Kasumi-1 (cell line): ENCODE measurements at places on chromosomes 5 and 9.

DNA sequence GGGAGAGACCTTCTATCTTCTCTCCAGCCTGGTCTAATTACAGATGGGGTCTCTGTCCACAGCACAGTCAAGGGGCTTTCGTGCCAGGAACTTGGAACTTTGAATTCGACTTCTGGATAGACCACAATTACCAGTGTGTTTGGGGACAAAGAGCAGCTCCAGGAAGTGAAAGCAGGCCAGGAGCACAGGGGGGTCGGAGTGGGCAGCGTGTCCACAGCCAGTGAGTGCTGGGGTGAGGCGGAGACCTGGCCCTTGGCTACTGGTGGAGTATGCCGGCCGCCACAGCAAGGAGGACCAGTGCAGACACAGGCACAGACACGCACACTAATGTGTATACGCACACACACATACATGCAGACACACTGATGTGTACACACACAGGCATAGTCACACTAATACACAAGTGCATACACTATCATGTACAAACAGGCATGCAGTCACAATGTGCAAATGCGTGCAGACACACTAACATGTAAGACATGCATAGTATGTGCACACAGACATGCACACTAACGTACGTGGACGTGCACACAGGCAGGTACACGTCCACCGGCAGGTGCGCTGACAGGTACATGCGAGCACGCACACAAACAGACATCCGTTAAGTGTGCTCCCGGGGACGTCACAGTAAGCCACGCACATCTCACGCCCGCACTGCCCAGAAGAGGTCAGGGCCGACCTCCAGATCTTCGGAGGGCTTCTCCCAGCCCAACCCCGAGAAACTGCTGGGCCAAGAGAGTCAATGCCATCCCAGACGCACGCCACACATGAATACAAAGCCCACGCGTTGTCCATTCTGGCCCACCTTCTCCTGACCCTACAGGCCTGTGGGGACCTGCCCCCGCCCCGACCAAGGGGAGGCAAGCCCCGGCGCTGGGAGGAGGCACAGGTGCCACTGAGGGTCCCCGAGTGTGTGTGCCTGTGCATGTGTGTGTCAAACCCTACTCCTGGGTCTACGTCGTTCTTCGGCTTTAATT is 46.5 kb downstream of the NKD2 start:
- no peak for DNase-seq

GRCh38 chr5:51995773-51996306 is 612.6 kb downstream of the ISL1 start:
- no peak for DNase-seq

DNA sequence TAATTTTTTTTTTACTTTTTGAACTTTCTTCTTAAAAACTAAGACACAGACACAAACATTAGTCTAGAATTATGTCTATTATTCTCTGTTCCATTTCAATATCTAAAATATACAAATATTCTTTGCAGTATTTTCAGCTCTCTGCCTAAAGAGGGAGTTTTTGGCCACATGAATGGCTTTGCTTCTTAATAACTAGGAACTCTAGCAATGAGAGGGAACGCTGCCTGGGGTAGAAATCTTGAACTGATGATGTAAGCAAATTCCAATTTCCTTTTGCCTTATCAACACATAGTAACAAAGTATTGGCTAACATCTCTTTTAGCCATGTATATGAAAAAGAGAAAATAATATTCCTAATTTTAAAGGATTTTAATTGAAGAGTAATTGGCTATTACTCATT is 51.9 kb downstream of the SLC25A46 start:
- DNase-seq = peak; percentile 7

GRCh38 chr9:123394291-123395235 is 38.6 kb downstream of the CRB2 start:
- no peak for DNase-seq

- DNase-seq = no peak
These were observed 1000.6 kb upstream of the DMAC1 start for GRCh38 chr9:8800196-8800595.

DNA sequence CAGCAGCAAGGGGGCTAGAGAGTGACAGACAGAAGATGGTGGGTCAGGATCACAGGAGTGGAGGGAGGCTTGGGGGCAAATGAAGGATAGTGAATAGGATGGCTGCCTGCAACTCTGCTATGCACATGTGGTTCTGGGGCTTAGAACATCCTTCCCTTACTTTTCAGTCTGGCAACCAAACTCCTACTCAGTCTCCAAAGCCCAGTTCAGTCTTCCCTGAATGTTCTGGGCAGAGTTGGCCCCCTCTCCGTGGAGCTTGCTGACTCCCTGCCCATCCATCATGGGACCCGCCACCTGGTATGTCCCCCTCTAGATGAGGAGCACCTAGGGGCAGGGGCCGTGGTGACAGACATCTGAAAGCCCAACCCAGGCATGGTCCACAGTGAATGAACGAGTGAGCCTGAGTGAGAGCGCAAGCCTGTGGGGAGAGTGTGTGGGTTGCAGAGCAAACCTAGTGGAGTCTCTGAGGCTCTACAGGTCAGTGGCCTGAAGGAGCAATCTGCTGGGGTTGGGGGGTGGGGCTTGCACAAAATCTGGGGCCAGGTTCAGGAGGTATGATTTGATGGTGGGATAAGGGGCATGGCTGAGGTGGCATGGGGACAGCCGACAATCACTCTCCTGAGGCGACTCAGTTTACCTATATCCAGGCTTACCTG is 180.6 kb downstream of the FGF18 start:
- DNase-seq = no peak

DNA sequence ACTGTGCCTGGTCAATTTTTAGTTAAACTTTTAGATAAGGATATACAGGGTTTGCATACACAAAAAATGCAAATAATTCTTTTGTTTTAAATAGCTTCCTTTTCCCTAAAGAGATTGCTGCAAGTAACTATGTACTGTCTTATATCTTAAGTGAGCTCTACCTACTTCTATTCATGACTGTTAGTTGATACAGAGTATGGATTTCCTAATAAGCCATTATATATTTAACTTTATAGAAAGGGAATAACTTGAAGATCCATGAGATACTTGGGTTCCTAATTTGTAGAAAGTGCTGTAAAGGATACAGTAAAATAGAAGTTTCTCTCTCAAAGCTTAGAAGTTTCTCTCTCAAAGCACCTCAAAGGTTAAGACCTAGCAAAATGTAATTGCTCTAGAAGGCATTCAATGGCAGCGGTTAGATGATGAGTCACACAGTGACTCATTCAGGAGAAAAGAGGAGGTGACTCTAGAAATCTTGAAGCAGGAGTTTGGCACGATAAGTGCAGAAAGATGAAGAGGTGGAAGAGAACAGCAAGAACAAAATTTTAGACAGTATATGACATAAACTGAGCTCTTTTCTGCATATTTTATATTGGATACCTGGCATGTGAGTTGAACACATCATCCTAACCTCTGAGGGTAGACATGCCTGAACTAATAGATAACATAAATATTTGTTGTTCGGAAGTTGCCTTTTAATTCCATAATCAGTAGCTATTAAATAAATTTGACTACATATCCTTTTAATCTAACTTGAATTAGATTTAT is 5.5 kb upstream of the DNAJC21 start:
- peak; percentile 72 for DNase-seq

GRCh38 chr9:105503881-105504280 is 54.0 kb upstream of the FKTN start:
- DNase-seq = no peak

- DNase-seq = no peak
These were observed 107.9 kb upstream of the FREM1 start for GRCh38 chr9:15018096-15018637.

- no peak for DNase-seq
These were observed 395.4 kb downstream of the ARRDC3 start for GRCh38 chr5:90987726-90988125.

DNA sequence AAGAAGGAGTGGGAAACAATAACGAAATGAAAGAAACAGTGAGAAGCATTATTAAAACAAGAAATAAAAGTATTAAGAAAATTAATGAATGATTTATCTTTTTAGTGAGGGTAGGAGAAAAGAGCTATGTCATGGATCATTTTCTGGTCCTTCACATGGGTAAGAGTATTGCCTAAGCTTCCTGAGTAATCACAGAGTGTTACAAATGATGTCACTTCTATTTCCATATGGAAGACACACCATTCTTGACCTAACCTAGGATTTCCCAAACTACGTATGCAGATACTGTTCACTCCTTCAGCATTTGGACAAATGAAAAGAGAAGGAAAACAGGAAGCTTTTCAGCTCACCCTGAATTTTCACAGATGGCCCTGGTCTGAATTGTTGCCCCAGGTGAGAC is 3.3 kb upstream of the TSLP start:
- no peak for DNase-seq

- no peak for DNase-seq
These were observed 42.2 kb downstream of the COL5A1 start for GRCh38 chr9:134683714-134684374.

GRCh38 chr9:115712981-115713380 is 440.6 kb upstream of the PAPPA start:
- DNase-seq = no peak

- peak; percentile 78 for DNase-seq
These were observed 122.6 kb upstream of the KLF4 start for GRCh38 chr9:107612136-107612535.

DNA sequence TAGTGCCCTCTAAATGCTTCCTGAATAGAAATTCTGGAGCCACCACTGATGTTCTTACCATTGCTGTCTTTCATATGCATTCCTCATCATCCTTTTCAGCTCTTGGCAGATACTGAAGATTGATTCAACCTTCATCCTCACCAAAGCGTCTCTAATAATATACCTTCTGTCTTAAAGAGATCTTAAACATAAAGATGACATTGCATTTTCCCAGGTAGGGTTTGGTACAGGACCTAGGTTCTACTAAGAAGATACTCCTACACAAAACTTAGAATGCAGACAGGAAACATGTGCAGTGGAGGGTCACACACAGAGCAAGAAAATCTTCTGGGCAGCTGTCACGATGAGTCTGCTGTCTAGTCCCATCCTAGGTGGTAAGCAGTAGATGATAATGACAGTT is 41.0 kb upstream of the RPS23 start:
- DNase-seq = no peak

- no peak for DNase-seq
These were observed 25.7 kb downstream of the PCDHGC5 start for GRCh38 chr5:141514330-141515133.

GRCh38 chr5:88691945-88692868 is 190.8 kb downstream of the MEF2C start:
- no peak for DNase-seq

- no peak for DNase-seq
These were observed 569.8 kb upstream of the ADAMTS16 start for GRCh38 chr5:4570047-4570995.

DNA sequence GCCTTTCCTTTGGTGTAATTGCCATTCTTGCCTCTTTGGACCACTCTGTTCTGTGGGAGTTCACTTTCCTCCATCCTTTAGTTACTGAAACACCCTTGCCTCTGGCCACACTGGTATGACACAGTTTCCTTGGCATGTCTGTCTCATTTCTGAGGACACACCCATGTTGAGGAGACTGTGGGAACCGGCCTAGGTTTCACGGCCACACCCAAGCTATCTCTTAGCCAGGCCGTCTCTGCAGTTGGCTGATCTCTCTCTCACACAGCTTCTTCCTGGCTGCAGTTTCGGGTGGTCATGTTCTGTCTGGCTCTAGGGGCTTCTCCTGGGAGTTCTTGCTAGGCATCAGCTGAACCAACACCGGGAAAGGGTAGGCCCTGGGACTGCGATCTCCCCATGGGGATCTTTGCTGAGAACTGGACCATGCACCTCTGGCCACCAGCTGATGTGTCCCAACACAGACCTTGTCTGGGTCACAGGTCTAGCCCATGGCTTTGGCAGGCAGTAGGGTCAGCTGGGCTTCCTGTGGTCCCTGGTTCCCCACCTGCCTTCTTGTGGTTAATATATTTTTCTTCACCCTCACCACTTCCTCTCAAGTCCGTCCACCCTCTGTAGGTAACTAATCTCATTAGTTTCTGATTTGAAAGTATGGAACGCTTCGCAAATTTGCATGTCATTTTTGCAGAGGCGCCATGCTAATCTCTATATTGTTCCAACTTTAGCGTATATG is 24.9 kb downstream of the ARHGEF37 start:
- no peak for DNase-seq

DNA sequence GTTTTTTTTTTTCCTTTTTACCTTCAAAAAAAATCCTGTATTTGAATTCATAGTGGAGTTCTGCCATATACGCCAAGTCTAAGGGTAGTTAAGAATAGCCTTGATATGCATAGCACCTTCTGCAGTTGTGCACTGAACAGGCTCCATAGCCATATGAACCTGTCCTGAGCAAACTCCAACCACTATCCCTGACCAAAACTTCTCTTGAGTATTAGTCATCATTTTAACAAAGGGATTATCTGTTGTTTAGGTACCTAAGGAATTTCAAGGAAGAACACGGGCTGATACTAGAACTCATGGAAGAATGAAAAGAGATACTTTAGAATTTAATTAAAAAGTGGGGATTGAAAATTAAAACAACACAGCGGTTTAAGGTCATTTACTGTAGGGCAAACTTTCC is 1.9 kb upstream of the FBXO38 start:
- DNase-seq = no peak

- DNase-seq = no peak
These were observed 76.3 kb downstream of the FOCAD start for GRCh38 chr9:20760246-20760891.

DNA sequence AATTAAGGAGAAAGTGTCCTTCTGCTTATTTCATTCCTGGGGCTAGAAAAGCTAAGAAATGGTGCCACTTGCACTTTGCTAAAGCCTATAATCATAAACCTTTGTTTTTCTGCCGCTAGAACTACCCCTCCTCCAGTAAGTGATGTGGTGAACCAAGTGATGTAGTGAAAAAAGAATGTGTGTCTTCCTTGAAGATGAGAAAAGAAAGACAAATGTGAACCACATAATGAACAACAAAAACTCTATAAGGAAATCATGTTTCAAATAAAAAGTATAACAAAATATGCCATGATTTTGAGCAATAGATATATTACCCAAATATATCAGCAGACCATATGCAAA is 179.0 kb upstream of the SGCD start:
- no peak for DNase-seq

GRCh38 chr5:81513473-81513872 is 119.5 kb upstream of the ACOT12 start:
- DNase-seq = no peak

GRCh38 chr9:76716085-76716672 is 48.1 kb upstream of the PCA3 start:
- DNase-seq = no peak

GRCh38 chr5:171673328-171673727 is 112.3 kb upstream of the SMIM23 start:
- no peak for DNase-seq

- no peak for DNase-seq
These were observed 381.4 kb downstream of the ACTL7B start for GRCh38 chr9:108474356-108474755.
